Frontal cortex (tissue), 4 donors: ENCODE measurements at places on chromosomes 1 and 21. TPM values are rescaled to one million over a fixed set of nuclear protein-coding genes. Genes with fewer than 3 reads are reported as not detected.

GRCh38 chr1:24051206-24051945, 60.6 kb downstream of the MYOM3 start:
- no peak for DNase-seq

GRCh38 chr1:101221945-101222429, 14.8 kb upstream of the S1PR1 start:
- DNase-seq = no peak

DNA sequence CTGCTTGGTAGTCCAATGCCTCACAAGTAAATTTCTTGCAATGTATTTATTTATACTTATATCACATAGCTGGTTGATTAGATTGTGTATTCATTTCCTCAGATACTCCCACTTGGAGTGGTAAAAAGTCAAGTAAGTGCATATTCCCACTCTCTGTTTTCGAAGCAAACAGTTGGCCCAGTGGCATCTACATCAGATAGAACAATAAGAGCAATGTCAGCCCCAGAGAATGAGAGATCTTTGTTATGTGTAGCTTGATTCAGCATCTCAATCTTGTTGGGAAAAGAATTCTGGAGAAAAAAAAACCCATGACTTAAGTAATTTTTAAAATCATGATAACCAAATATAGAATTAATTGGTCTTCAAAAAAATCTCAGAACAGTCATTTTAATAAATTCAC, 25.5 kb downstream of the RGL1 start:
- no peak for DNase-seq

- no peak for DNase-seq
Measured at GRCh38 chr1:235293322-235293942, 34.5 kb downstream of the ARID4B start.

- DNase-seq = peak; percentile 55
Measured at GRCh38 chr1:19430121-19431068, 54.9 kb downstream of the CAPZB start.

DNA sequence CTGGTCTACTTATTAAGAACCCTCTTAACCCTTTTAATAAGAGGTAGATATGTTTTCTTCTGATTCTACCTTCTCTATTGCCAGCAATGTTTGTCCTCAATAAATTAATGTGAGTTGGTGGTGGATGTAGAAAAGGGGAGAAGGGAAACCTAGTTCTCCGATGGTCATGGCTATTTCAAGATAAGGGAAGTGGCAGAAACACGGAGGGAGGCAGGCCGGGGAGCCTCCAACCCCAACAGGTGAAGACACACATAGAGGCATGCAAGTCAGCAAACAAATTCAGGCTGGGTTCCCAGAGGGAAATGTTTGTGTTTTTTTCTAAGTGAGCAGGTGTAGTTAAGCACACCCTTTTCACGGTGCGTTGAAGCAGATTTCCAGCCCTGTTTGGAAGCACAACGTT, 31.0 kb upstream of the CLDN14 start:
- no peak for DNase-seq

DNA sequence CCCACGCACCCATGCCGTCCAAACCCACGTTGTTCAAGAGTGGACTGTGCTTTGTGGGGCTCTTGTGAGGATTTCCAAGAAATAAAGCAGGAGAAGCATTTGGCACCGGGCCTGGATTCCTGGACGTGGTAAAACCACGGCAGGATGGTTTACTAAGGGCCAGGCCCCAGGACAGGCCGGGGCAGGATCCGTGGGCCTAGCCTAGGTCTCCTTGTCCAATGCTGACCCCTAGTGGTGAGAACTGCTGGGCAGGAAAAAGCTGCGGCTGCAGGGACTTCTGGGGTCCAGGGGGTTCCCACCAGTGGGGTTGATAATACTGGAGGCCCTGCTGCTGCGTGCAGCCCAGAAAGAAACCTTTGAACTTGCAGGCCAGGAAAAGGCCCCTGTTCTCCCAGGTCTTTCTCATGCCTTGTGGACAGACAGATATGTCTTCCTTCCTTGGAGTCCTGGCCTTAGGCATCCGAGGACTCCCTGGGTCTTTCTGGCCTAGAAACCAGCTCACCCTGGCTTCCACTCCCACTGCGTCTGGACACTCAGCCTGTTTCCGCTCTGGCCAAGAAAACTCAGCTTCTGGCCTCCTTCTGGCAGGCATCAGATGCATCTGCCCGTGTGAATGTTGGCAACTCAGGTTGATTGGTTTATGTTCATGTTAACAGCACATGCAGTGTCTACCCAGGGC, 106.9 kb upstream of the TMEM51 start:
- DNase-seq = peak; percentile 78

GRCh38 chr1:155970531-155971167, 7.7 kb downstream of the ARHGEF2 start:
- DNase-seq = peak; percentile 67

GRCh38 chr1:7248549-7249199, 463.4 kb downstream of the CAMTA1 start:
- DNase-seq = no peak

DNA sequence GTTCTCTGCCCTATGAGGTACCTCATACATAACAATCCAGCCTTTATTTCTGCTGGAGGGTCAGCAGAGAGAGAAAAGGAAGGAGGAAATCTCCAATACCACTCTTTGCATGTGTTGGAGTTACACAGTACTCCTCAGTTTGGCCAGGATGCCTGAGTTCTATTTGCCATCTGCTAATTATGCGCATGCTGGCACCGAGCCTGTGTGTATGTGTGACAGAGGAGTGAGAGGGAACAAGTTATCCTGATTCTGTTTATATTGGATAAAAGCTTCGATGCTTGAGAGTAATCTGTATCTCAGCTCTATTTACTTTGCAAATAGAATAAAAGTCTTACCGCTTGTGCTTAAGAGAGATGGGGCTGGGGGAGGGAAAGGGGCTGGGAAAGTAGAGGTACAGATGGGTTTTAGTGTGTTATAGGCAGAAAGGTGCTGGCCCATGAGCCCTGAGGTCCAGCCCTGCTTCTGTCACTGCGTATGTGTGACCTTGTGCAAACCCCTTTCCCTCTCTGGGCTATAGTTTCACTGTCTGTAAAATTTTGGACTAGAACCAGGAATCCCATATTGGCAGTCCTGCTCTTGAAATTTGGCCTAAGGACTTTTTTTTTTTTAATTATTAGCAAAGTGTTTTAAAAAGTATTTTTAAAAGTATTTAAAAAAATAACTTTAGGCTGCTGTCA, 54.5 kb upstream of the PLXNA2 start:
- DNase-seq = no peak

GRCh38 chr1:22524481-22524880, 38.8 kb upstream of the EPHA8 start:
- DNase-seq = no peak

Gene PFKFB2
- 9.4 TPM for total RNA-seq

Gene CELSR2
- total RNA-seq = 27.3 TPM

Gene TFF3
- total RNA-seq = not detected

Gene CNR2
- total RNA-seq = not detected

Gene NPHS2
- not detected for total RNA-seq
